ENCODE measurements at places on chromosomes 6 and 20. TPM values are rescaled to one million over a fixed set of nuclear protein-coding genes. Genes with fewer than 3 reads are reported as not detected.
A peak's percentile ranks its signal among the peaks of the same experiment; 100 is the strongest.

GRCh38 chr6:105804000-105804399 is 282.1 kb upstream of the PRDM1 start:
- DNase-seq: no peak

DNA sequence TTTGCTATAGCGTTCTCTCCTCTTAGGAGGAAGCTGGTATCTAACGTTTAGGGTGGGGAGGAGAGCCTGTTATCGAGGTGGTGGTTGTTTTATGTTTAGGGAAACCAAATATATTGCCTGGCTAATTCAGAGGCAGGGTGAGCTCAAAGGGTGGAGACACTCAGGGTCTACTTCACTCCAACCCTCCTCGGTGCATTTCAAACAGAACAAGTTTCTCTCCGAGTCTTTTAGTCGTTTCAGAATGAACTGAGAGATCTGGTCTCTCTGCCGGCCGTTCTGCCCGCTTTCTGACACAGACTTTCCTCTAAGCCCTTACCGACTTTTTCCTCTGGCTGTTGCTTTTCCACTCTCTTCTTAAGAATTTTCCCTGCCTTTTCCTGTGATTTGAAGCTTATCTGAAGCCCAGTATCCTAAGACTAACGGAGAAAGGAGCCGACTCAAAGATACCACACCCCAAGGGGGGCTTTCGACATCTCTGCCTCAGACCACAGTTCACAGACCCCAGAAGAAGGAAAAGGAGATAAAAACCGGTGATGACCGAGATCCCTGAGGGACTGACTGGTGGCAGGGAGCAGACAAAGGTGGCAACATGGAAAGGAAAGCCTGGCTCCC is 865 bp downstream of the STK38 start:
- DNase-seq: no peak

- DNase-seq: no peak
Measured at GRCh38 chr20:34791289-34792020, 34.0 kb downstream of the NCOA6 start.

GRCh38 chr20:47445291-47445690 is 56.4 kb upstream of the NCOA3 start:
- DNase-seq: no peak

- peak; percentile 55 for DNase-seq
Measured at GRCh38 chr6:19538096-19538495, 299.1 kb upstream of the ID4 start.

GRCh38 chr6:52375780-52376556 is 14.0 kb downstream of the PAQR8 start:
- no peak for DNase-seq

GRCh38 chr6:123687864-123688263 is 51.1 kb upstream of the TRDN start:
- no peak for DNase-seq

DNA sequence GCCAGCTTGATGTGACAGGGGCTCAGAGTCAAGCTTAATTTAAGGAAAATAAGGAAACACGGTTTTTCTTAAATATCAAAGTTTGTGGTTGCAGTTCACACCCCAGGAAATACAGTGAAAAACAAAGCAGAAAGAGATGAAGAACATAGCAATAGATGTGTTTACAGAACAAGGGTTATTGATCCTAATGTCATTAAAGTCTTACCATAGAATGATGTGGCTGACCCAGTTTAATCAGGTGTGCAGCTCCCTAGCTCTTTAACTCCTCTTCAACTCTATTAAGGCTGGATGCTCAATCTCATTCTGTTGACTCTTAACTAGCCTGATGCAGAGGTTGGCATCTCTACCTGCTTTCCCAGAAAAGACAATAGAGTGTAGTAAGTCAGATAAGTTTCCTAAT is 7.5 kb upstream of the GTF3C6 start:
- no peak for DNase-seq

DNA sequence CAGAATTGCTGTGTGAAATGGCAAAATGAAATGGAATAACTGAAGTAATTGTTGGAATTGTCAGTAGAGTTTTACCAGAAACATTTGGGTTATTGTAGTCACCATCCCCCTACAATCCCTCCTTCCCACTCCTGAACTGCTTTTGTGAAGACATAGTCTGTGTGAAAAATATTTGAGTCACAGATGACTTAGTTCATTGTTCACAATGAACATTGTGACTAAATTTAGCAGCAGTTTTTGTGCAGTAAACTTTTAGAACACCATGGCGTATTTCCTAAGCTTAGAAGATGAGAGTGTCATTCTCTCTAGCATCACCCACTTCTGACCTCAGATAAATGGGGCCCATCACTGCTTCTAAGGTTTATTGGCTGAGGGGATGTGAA is 11.0 kb downstream of the OTOR start:
- no peak for DNase-seq

DNA sequence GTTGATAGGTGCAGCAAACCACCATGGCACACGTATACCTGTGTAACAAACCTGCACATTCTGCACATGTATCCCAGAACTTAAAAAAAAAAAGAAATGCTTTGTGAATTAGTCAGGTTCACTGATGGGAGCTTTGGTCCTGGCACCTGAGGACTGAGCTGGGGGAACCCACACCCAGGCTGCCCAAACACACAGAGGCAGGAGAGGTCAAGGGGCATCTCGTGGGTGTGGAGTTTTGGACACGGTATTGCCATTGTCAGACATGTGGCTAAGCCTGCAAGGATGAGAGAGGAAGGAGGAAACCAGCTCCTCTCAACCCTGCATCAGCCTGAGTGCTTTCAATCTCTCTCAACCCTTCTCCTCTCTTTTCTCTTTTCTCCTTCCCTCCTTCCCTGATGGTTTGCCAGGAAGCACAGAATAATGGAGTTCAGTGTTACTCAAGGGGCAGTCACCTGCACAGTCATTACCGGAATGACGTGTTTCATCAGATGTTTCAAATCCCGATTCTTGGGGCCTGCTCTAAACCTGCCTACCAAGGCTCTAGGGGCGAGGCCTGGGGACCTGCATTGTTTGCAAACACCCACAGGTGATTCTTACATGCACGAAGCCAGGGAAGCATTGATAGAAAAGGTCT is 89.9 kb upstream of the NEDD9 start:
- DNase-seq: no peak

- DNase-seq: no peak
Measured at GRCh38 chr20:17969884-17970409, 1.1 kb downstream of the MGME1 start.

GRCh38 chr6:106525107-106525881 is 104.0 kb downstream of the RTN4IP1 start:
- no peak for DNase-seq

GRCh38 chr6:225121-225721 is 67.1 kb upstream of the DUSP22 start:
- DNase-seq: no peak

GRCh38 chr6:159416891-159417560 is 247.8 kb downstream of the FNDC1 start:
- DNase-seq: no peak

DNA sequence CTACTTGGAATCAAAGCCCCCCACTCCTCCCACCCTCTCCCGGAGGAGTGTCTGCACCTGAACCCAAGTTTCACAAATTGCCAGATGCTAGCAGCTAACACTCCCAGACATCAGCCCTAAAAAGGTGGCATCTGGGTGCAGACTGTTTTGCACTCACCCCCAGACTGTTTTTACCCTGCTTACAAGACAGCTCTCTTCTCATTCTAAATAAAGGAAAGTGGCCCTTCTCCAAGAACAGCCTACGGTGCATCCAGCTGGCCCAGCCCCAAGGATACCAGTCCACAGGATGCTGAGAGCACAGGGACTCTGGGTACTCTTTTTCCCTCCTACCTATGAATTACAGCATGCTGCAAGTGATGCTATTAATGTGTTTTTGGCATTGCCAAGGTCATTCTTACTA is 842.0 kb upstream of the FLRT3 start:
- DNase-seq: no peak

DNA sequence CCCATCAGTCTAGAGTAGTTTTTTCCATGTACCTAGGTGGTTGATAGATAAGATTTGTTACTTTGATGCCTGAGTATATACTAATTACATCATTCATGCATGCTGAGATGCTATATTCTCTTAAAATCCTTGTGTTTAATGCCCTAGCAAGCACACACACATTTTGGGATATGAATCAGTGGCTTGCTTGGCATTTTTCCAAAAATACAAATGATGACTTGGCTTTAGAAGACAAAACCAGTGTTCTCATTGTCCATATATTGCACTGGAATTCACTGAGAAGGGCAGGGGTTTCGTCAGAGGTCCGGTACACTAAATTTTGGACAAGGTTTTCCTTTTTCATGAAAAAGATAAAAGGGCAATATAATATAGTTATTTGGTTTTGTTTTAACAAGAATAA is 24.9 kb downstream of the GTPBP2 start:
- no peak for DNase-seq

- no peak for DNase-seq
Measured at GRCh38 chr20:60649541-60649940, 602.5 kb upstream of the CDH4 start.

DNA sequence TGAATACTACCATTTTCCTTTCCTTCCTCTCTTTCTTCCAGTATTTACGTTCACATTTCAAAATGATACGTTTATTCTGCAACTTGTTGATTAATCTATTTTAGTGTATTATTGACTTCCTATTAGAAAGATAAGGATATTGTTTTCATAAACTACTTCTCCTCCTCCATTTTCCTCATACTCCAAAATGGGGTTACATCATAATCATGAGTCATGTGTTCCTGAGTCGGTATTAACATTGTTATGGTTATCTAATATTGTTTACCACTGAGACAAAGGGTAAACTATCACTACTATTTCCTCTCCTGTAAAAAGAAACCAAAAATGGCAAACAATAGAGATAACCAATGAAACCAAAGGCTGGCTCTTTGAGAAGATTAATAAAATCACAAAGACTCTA is 126.5 kb upstream of the CDYL start:
- no peak for DNase-seq

- DNase-seq: peak; percentile 92
Measured at GRCh38 chr6:33208091-33208967, at the start of gene RING1. RING1 (plus strand) TSS chr6:33208500; CDS start chr6:33208823, 323 bp downstream.

DNA sequence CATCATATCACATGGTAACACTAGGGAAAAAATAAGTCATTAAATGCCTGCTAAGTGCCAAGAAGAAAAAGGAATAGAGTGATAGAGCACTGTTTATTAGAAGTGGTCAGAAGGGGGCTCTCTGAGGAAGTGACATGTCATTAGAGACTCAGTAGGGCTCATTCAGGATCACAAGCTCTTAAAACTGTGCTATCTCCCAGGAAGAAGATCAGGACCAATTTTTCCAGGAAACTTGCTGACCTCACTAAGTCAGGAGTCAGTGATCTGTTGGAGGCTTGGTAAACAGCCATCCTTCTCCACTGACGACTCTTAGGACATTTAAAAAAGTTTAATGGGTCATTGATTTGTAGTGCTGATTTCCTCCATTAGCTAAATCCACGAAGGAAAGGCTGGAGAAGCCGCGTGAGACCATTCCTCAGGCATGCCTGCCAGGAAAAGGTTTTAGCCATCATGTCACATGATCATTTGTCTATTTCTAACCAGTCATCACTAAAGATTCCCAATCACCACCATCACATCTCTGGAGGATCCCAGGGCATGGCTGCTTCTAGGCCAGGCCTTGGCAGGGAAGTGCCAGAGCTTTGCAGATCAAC is 5.9 kb upstream of the PTPN1 start:
- DNase-seq: no peak

GJA10 gene
- not detected for total RNA-seq

SLC24A3 gene
- 5.7 TPM for total RNA-seq

HLA-DQB1 gene
- 4.7 TPM for total RNA-seq

CYP24A1 gene
- total RNA-seq: not detected

ZSCAN23 gene
- total RNA-seq: 0.89 TPM

PPP1R14C gene
- total RNA-seq: 11.1 TPM

CST5 gene
- not detected for total RNA-seq

Data from mucosa of descending colon (tissue), 3 donors.